Karpas-422 (cell line): ENCODE measurements at places on chromosomes 5 and 9. TPM values are rescaled to one million over a fixed set of nuclear protein-coding genes. Genes with fewer than 3 reads are reported as not detected.

The NPR2 gene
- 8.5 and 18.0 TPM in 2 replicates for total RNA-seq

The UBAC1 gene
- 32.1 and 56.9 TPM in 2 replicates for total RNA-seq

The GABRG2 gene
- not detected in 2 replicates for total RNA-seq

The COL27A1 gene
- not detected in 2 replicates for total RNA-seq

The QRFP gene
- not detected in 2 replicates for total RNA-seq

The YIPF5 gene
- 11.7 and 21.3 TPM in 2 replicates for total RNA-seq

The SLC25A2 gene
- total RNA-seq = 0.65 and 0.82 TPM in 2 replicates

The FST gene
- not detected in 2 replicates for total RNA-seq

The TBC1D2 gene
- 0.97 and 5.2 TPM in 2 replicates for total RNA-seq

The FBP2 gene
- total RNA-seq = not detected in 2 replicates

The CEL gene
- total RNA-seq = 0.19 and 1.9 TPM in 2 replicates

The TMEM232 gene
- total RNA-seq = 4.2 and 4.3 TPM in 2 replicates

The IL5 gene
- not detected in 2 replicates for total RNA-seq

The MCC gene
- total RNA-seq = 5.5 and 12.3 TPM in 2 replicates

The PCDHGC5 gene
- 5.1 and 5.8 TPM in 2 replicates for total RNA-seq

The TUSC1 gene
- total RNA-seq = not detected in 2 replicates

The CDK9 gene
- 23.9 and 30.7 TPM in 2 replicates for total RNA-seq

The ENTR1 gene
- total RNA-seq = 65.5 and 116 TPM in 2 replicates

The TYRP1 gene
- 0.15 TPM in 1 of 2 replicates, not detected in the other for total RNA-seq

The COMMD10 gene
- 30.2 and 80.6 TPM in 2 replicates for total RNA-seq

The ACER2 gene
- 0.87 and 1.1 TPM in 2 replicates for total RNA-seq

The IRX4 gene
- not detected in 2 replicates for total RNA-seq

The SLC2A6 gene
- 10.6 and 32.0 TPM in 2 replicates for total RNA-seq

The IFNB1 gene
- total RNA-seq = 0.51 TPM in 1 of 2 replicates, not detected in the other

The PLPPR1 gene
- not detected in 2 replicates for total RNA-seq

The TEX48 gene
- total RNA-seq = not detected in 2 replicates

The DNLZ gene
- 40.1 and 104 TPM in 2 replicates for total RNA-seq

The INSL4 gene
- not detected in 2 replicates for total RNA-seq

The DBN1 gene
- 29.1 and 72.7 TPM in 2 replicates for total RNA-seq

The SMIM33 gene
- not detected in 2 replicates for total RNA-seq

The RAD1 gene
- 34.1 and 59.1 TPM in 2 replicates for total RNA-seq

The CRHBP gene
- 13.6 and 27.8 TPM in 2 replicates for total RNA-seq

The SPRY4 gene
- 0.26 and 0.90 TPM in 2 replicates for total RNA-seq

The NTNG2 gene
- 0.40 and 2.5 TPM in 2 replicates for total RNA-seq

The ZNF366 gene
- not detected in 2 replicates for total RNA-seq

The CAMK2A gene
- total RNA-seq = not detected in 2 replicates

The FOXD4 gene
- total RNA-seq = 0.93 and 2.4 TPM in 2 replicates

The IL3 gene
- not detected in 2 replicates for total RNA-seq

The EMB gene
- total RNA-seq = 166 and 376 TPM in 2 replicates

The SEMA6A gene
- not detected in 2 replicates for total RNA-seq

The ARAP3 gene
- total RNA-seq = 0.07 TPM in 1 of 2 replicates, not detected in the other

The SRP19 gene
- 61.9 and 72.7 TPM in 2 replicates for total RNA-seq

The ORM2 gene
- total RNA-seq = not detected in 2 replicates

The PCA3 gene
- 0.19 TPM in 1 of 2 replicates, not detected in the other for total RNA-seq

The AK8 gene
- total RNA-seq = 1.3 TPM in 1 of 2 replicates, not detected in the other

The CCDC192 gene
- total RNA-seq = not detected in 2 replicates

The TAF1L gene
- not detected in 2 replicates for total RNA-seq

The TMEM171 gene
- total RNA-seq = not detected in 2 replicates

The TLR4 gene
- total RNA-seq = 5.8 and 7.3 TPM in 2 replicates

The GDNF gene
- total RNA-seq = 0.11 TPM in 1 of 2 replicates, not detected in the other

The NNT gene
- total RNA-seq = 67.5 and 96.9 TPM in 2 replicates
